Hippocampal formation (tissue), 2 donors: ENCODE measurements at places on chromosomes 5 and 9.

DNA sequence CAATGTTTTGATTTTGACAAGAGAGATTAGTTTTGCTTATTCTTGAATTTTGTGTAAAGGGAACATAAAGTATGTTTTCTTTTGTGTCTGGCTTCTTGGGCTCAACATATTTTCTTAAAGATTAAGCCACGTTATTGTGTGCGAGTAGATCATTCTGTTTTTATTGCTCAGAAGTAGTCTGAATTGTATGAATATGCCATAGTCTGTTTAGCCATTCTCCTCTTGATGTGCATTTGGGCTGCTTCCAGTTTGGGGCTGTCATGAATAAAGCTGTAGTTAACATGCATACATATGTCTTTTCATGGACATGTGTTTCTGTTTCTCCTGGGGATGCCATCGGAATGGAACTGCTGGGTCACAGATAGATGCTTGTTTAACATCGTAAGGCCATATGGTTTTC, 198.9 kb downstream of the FANCC start:
- DNase-seq = no peak

DNA sequence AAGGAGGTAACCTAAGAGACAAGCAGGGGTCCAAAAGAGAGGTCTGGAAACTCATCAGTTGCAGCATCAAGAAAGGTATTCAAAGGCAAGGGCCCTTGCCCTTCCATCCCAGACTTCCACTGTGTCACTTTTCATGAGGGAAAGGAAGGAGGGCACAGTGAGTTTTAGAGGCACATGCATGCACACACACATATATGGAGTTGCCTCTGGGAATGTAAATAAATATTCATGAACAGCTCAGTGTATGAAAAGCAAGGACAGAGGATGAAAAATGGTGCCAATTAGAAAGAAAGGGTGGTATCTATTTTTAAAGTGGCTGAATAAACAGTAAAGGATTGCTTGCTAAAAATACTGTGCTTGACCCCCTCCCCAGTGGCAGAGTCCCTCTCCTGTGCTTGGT, 105.3 kb upstream of the LRRTM2 start:
- DNase-seq = no peak

GRCh38 chr9:93663877-93664548, 87.6 kb downstream of the PHF2 start:
- no peak for DNase-seq

- no peak for DNase-seq
These were observed 937 bp upstream of the MACROH2A1 start for GRCh38 chr5:135399794-135400542.

GRCh38 chr5:32369542-32370155, 56.9 kb upstream of the MTMR12 start:
- DNase-seq = no peak

DNA sequence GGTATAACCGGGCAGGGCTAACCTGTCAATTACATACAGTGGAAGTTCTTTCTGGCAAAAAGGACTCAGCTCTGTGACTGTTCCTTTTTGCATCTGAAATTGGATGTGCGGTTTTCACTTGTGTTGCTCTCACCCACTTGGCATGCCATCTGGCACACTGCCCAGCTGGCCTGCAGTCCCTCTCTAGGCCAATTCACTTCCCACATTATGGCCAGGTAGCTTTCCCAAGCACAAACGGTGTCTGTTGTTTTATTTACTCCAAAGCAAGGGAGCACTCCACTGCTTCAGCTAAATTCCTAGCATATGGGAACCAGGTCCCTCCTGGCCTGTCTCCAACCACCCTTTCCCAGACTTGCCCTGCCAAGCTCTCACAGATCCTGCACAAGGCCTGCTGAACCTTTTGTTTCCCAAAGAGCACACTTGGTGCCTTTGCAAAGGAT, 132.5 kb downstream of the SEMA6A start:
- no peak for DNase-seq

DNA sequence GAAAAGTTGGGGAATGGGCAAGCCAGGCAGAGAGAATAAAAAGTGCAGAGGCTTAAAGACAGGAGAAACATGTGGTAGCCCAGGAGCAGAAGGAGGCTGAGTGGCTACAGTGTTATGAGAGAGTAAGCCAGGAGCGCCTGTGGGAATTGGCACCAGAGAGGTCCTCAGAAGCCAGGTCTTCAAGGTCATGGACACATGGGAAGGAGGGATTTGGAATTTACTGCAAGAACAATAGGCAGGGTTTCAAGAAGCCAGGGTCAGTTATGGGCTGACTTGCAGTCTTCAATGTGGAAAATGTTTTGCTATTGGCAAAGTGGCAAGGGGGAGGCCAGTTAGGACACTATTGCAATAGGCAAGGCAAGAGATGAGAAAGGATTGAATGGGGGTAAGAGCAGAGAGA, 29.3 kb downstream of the ERAP1 start:
- DNase-seq = no peak

- DNase-seq = no peak
These were observed 476.5 kb downstream of the SPATA31A7 start for GRCh38 chr9:61666310-61666709.

DNA sequence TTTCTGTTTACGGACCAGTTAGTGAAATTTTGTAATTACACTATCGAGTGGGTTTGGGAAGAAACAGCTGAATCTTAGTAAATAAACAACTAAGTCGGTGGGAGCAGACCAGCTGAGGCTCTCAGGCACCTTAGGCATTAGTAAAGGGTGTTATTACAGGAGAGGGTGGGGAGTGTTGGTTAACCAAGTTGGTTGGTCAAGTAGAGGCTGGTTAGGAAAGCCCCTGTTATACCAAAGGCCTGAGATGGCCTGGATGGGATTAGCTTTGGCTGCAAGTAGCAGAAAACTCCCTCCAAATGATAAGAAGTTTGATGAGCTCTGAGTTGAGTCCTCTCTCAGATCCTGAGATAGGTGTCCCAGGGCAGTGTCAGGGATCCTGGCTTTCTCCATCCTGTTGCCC, 81.3 kb downstream of the PPARGC1B start:
- no peak for DNase-seq

GRCh38 chr9:77725820-77726219, 77.7 kb upstream of the GNA14 start:
- DNase-seq = no peak

- DNase-seq = no peak
These were observed 1051.5 kb upstream of the C9orf72 start for GRCh38 chr9:28624771-28625170.

GRCh38 chr5:75306746-75307145, 30.3 kb upstream of the HMGCR start:
- DNase-seq = no peak

GRCh38 chr9:72952914-72953313, at the start of gene ALDH1A1:
Gene ALDH1A1, minus strand, starts transcription at chr9:72953053. Its CDS starts 53 bp downstream, at chr9:72953000.
- DNase-seq = no peak

DNA sequence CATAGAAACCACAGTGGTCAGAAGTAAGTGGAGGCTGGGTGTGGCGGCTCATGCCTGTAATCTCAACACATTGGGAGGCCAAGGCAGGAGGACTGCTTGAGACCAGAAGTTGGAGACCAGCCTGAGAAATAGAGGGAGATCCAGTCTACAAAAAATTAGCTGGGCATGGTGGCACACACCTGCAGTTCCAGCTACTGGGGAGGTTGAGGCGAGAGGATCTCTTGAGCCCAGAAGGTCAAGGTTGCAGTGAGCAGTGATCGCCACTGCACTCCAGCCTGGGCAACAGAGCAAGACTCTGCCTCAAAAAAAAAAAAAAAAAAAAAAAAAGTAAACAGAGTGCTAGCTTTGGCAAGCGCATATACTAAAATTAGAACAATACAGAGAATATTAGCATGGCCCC, 24.6 kb downstream of the AK8 start:
- DNase-seq = no peak

DNA sequence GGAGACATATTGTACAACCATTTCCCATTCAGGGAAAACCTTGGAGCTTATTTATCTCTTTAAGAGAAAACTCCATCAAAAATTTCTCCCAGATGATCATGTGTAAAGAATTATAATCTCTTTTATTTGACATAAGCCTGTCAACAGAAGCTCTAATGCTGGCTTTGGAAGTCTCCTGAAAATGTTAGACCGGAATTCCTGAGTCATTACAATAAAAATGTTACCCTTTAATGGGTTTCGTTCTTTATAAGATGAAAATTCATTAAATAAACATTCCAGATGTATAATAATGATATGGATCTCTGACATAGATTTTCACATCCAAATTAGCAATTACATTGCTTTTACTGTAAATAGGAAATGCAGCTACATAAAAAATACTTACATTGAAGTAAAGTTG, 1036.4 kb downstream of the EFNA5 start:
- DNase-seq = no peak
